Right atrium auricular region (tissue), 2 donors: ENCODE measurements at places on chromosomes 11 and 22.

DNA sequence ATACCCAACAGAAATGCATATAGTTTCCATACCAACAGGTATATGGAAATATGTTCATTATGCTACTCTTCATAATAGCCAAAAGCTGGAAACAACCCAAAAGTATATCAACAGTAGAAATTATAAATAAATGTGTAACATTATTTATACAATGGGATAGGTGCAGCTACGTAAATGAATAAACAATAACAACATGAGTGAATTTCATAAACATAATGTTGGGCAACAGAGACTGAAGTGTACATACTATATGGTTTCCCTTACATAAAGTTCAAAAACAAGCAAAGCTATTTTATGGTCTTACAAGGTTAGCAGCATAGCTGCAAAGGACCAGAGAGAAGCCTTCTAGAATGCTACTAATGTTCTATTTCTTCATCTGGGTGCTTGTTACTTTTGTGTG is 305.0 kb downstream of the INSC start:
- no peak for DNase-seq

- no peak for DNase-seq
These were observed 29.4 kb downstream of the SIK2 start for GRCh38 chr11:111631666-111632039.

DNA sequence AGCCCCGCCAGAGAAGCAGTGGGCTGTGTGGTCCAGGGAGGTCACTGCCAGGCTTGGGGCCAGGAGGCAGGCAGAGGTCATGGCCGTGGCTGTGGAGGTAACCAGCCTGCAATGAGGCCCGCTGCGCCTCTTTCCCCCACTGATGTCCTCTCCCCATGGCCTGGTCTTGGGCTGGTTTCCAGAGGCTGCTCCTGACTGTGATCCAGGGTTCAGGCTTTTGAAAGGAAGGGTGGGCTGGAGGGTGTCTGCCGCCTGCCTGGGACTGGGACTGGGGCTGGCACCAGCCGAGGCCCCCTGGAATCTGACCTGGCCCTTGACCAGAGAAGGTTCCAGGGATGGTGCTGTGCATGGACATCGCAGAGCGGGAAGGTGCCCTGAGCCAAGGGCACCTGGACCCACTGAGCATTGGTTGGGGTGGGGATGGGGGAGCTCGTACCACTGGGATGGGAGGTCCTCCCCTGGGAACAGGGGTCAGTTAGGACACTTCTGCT is 59.6 kb upstream of the THY1 start:
- no peak for DNase-seq

GRCh38 chr11:95562196-95562921 is 227.2 kb downstream of the FAM76B start:
- DNase-seq: no peak
